ENCODE measurements at places on chromosomes 13 and 19. TPM values are rescaled to one million over a fixed set of nuclear protein-coding genes. Genes with fewer than 3 reads are reported as not detected.

The ZAR1L gene
- total RNA-seq = not detected

The CYSLTR2 gene
- 5.3 TPM for total RNA-seq

The ZNF71 gene
- 8.5 TPM for total RNA-seq

DNA sequence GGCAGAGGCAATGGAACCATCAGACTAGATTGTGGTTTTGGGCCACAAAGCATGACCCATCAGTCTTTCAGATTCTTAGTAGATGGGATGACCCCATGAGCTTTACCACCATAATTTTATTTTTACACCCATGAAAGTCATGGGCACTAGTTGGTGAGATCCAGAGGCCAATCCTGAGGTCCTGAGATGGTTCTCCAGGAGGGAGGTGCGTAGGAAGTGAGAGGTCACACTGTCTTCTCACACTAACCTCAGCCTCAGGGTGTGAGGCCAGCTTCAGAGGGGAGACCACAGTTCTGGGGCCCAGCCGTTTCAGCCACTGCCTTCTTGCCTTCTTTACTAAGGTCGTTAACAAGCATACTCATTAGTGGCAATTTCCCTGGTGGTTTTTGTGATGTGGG lies 106.4 kb downstream of the AKAP11 start:
- no peak for DNase-seq

- DNase-seq = no peak
Observed at GRCh38 chr19:12513531-12514061, 29.0 kb upstream of the ZNF709 start.

DNA sequence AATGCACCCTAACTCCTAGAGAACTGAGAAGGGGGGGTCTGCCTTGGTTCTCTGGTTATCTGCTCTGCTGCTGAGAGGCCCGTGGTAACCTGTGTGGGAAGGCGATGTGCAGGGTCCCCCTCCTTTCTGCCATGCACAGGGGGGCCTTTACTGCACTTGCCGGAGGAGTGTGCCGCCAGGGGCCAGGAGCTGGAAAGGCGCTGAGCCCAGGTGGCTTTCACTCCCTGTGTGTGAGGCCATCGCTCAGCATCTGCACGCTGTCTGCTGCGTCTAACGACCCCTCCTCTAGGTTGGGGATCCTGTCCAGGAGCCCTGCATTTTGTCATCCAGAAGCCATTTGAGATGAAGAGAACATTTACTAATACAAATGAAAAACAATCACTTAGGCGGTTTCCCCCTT lies 37.0 kb upstream of the TEX29 start:
- no peak for DNase-seq

DNA sequence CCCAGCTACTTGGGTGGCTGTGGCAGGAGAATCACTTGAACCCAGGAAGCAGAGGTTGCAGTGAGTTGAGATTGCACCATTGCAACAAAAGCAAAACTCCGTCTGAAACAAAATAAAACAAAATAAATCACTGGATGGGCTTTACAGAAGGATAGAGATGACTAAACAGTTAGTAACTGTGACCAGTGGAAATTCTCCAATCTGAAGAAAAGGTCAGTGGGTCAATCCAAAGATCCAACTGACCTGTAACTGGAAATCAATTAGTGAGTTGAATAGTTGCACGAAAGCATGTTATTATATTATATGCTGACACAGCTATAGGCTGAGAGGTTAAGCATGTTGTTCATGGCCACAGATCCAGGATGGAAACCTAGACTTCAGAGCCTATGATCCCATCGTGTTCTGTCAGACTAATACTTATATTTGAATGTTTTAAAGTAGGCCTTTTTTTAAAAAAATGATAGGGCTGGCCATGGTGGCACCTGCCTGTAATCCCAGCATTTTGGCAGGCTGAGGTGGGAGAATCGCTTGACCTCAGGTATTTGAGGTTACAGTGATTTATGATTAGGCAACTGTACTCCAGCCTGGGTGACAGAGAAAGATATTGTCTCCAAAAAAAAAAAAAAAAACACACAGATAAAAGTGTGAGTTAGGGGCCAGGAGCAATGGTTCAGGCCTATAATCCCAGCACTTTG lies 1.4 kb downstream of the ECH1 start:
- DNase-seq = no peak

GRCh38 chr13:33537026-33537425 lies 251.5 kb upstream of the STARD13 start:
- DNase-seq = no peak

- no peak for DNase-seq
Observed at GRCh38 chr19:54026656-54027055, 35.2 kb downstream of the CACNG6 start.

- no peak for DNase-seq
Observed at GRCh38 chr19:45900738-45901431, 1.5 kb downstream of the MYPOP start.

- DNase-seq = no peak
Observed at GRCh38 chr19:50273821-50274220, 55.4 kb downstream of the KCNC3 start.

GRCh38 chr13:107450931-107451330 lies 764.4 kb downstream of the LIG4 start:
- DNase-seq = peak; percentile 30

DNA sequence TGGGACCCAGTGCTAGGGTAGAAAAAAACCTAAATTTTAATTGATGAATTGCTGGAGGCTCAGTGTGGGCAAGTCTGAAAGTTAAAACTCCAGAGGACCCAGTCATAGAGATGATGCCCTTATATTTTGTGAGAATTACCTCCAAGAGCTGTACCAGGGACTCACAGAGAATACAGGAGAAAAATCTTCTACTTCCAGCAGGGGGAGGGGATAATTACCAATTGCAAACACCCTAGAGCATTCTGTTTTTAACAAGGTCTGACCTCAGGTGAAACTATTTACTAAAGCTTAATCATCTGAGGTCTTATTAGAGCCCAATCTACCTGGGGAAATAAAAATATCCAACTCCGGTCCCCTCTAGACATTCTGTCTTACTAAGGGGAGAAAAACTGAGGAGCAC lies 994.7 kb upstream of the MIR17HG start:
- DNase-seq = no peak

- DNase-seq = peak; percentile 60
Observed at GRCh38 chr19:46840498-46840942, 10.1 kb downstream of the AP2S1 start.

- no peak for DNase-seq
Observed at GRCh38 chr19:7654401-7654800, 14.4 kb upstream of the RETN start.
